Stimulated activated CD4-positive, alpha-beta T cell treated with anti-CD3 and anti-CD28 coated beads, Interleukin-1b, Interleukin-23, amount 100 ng/mL, for 48 hours (primary cell): ENCODE measurements at places on chromosomes 6 and 20.

DNA sequence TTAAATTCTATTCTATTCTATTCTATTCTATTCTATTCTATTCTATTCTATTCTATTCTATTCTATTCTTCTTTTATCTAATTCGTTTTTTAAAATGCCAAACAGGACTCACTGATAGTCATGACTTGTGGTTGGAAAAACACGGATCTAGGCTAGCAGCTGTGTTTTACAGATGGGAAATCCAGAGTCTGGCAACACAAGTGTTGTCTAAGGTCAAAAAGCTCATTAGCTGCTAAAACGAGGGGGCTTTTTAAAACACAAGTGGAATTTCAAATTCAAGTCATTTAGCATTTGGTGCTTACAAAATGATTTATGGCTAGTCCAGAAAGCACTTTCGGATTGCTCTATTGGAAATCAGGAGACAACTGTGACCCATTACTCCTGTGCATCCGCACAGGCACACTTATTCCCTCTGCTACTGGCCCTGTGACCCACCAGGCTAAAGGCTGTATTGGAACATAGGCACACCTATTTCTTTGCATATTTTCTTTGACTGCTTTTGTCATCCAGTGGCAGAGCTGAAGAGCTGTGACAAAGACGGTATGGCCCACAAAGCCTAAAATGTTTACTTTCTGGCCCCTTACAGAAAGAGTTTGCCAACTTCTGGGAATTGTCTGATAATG is 17.8 kb upstream of the MLIP start:
- no peak for DNase-seq

DNA sequence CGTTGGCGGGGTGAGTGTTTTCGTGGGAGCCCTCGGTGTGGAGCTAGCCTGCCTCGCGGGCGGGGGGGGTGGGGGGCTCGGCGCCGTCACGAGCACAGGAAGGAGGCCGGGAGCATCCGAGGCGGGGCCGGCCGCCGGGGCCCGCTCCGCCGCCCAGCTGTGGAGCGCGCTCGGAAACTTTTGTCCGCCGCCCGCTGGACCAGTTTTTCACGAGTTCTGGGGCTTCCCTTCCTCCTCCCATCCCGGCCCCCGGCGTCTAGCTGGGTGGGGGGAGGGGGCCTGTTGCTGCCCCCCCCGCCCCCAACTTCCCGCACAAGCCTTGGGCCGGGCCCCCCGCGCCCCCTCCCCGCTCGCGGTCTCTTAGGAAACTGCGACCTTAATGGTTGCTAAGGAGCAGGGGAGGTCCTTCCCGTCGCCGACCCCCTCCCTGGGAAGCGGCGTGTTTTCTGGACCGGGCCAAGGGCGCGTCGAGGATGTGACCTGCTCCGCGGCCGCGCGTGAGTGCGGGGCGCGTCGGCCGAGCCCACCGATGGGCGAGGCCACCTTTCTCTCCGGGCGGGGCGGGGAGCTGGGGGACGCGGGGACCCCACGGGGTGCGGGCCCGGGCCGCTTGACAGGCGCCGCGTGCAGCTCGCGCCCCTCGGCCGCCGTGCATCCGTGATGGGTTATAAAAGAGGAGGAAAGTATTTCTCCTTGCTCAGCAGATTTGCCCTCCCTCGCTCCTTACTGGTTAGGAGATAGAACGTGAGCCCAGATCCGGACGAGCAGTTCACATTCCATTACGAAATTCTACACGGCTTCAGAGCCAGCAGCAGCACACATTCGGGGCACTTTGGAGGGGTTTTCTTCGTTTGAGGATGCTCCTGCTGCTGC is 1.4 kb downstream of the RREB1 start:
- peak; percentile 41 for DNase-seq

GRCh38 chr6:40807484-40807883 is 220.3 kb upstream of the LRFN2 start:
- no peak for DNase-seq

DNA sequence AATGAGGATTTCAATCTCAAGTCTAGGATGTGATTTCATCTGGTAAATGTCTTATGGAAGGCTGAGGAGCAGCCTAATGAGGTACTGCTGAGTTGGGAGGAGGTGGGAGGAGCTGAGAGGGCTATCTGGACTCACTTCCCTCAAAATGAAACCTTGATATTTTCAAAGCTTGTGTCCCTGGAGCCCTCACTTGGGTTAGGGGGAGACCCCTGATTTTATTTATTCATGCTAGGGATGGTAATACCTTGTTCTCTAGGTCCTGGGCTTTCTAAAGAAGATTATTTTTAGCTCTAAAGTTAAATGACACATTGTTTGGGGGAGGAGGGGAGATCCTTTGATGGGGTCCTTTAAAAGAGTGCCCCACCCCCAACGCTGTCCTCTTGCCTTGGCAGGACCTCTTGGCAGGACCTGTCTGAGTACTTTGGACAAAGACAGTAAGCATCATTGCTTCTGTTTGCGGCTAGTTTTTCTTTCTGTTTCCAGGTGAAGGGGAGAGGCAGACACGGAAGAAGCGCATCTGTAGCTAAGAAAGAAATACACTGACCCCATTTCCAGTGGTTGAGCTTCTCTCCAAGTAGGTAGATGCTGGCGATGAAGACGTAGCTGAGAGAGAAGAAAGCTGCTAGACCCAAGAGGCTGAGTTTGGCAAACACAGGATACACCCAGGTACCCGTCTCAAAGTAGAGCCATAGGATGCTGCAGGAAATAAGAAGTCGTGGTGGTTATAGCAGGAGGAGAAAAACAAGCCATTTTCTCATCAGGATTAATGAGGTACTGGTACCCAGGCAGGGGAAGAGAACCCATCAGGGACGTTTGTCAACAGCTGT is 55.6 kb downstream of the ADTRP start:
- no peak for DNase-seq

GRCh38 chr6:56914798-56915658 is 39.9 kb upstream of the BEND6 start:
- DNase-seq, result no peak

GRCh38 chr6:167111597-167111996 is 11.3 kb upstream of the CCR6 start:
- no peak for DNase-seq

DNA sequence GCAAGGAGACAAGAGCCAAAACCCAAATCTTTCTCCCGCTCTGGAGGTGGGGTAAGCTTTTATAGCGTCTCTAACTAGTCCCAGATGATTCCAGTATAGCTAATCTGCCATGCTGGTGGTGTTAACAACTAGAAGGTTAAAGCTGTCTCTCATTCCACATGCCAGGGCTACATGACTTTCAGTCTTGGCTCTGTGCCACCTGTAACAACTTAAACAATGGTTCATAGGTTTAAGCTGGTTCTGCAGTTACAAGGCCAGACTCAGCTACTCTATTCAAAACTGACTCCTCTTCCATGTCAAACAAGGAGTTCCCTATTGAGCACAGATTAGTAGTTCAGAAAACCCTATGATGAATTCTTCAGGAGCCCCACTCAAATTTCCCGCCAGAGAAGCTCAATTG is 128.9 kb downstream of the ELOVL4 start:
- DNase-seq, result no peak
